ENCODE measurements at places on chromosomes 13 and 19.

DNA sequence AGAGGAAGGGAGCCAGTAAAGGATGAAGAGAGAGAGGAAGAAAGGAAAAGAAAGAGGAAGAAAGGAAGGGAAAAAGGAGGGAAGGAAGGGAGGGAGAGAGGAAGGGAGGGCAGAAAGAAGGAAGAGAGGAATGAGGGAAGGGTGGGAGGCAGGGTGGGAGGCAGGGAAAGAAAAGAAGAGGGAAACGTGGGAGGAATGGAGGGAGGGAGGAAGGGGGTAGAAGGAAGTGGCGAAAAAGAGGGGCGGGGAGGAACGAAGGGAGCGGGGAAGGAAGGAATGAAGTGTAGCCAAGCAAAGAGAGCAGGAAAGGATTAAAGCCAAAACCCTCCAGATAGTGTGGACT lies 53.1 kb downstream of the SOX1 start:
- DNase-seq = peak; percentile 10

- no peak for DNase-seq
Observed at GRCh38 chr13:33446821-33447725, 161.5 kb upstream of the STARD13 start.

DNA sequence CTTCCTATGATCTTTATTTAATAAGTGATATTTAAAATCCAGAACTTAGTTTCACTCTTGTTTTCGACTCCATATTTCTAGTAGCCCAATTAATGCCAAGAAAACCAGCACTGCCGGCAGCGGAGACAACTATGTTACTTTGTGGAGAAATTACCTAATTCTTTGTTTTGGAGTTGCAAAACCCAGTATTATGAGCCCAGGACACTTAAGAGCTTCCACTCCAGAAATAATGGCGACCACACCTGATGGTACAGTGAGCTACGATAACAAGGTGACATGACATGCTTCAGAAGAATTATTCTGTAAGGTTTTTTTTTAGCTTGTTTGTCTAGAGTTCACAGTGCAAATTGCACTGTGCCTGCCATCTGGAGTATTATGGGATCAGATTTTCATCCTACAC lies 136.4 kb downstream of the ZAR1L start:
- no peak for DNase-seq

DNA sequence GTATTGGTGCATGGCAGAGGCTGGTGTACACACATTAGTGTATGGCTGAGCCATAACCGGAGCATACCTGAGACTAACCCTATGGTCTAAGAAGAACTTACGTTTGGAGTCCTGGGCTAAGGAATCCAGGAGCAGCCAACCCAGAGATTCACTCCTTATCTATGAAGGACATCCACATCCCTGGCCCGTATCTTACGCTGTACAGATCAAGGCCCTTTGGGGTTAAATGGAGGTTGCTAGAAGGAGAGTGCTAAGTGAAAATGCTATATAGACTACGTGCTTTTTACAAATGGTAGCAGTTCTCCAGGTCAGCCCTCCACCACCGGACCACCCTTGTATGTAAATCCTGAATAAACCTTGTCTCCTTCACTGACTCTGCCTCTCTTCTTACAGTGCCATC lies 1.9 kb upstream of the SUGT1 start:
- DNase-seq = no peak

GRCh38 chr13:99311137-99311536 lies 3.9 kb upstream of the GPR183 start:
- no peak for DNase-seq

DNA sequence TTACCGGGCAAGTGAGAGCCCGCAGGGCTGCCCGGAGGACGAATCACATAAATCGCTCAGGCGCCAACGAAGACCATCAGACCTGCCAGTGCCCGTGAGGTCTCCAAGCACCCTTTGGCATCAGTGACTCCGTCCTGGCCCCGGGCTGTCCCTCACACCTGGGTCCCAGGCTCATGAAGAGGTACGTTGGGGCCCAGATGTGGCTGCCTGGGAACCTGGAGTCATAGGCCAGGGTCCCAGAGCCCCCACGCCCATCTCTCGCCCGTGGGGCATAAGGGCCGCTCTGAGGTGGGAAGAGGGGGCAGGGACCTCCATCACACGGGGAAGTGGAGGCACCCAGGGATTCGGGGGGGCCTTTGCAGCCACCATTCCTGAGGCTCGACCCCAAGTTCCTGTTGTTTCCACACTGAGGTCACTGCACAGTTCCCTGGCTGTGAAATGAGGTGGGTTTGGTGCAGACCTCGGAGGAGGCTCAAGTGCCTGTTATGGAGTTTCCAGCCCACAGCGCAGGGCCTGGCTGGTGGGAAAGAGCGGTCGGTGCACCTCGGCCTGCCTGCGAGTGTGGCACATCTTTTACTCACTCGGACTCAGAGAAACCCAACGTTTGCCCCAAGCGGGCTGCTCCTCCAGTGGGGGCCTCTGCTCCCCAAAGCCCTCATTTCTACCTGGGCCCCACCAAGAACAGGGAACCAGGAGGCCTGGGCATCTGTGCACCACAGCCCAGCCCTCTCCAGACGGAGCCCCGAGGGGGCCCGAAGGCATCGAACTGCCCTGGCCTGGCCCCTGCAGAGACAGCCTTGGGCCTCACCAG lies 35.9 kb upstream of the C13orf46 start:
- DNase-seq = no peak

GRCh38 chr13:33076001-33076992 lies 60.1 kb downstream of the KL start:
- no peak for DNase-seq

DNA sequence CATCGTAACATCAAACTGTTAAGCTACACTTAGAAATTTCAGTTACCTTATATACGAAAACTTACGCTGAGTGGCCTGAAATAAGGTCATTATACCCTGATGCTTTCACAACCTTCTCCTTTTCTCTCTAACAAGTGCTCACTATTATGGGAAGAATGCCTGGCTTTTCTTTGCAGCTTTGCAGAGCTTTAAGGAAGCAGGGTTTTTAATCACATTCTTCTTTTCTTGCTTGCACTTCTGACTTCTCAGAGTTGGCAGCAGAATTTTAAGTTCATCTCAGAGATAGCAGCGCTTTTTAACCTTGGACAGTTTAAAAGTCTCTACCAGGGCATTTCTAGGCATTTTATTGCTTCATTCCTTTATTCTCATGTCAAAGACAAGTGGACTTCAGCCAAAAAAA lies 285.1 kb downstream of the SPRY2 start:
- no peak for DNase-seq

GRCh38 chr13:43935878-43936277 lies 56.2 kb downstream of the LACC1 start:
- DNase-seq = no peak

GRCh38 chr13:72462166-72462565 lies 265.3 kb downstream of the MZT1 start:
- no peak for DNase-seq

DNA sequence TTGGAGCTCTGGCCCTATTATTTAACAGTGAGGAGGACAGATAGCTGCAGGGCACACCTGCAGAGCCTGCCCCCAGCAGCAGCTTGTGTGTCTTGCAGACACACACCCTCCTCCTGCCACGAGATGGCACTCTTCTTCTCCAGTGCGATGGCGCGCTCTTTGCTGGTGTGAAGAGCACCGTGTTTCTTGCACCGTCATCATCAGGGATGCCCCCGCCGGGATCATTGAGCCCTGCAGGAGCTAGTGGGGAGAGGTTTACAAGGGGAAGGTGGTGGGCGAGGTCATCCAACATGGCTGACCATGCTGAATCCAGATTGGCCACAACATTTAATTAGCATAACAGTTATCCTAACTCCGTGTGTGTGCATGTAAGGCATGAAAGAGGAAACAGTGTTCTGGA lies 105.6 kb downstream of the RAB20 start:
- peak; percentile 96 for DNase-seq

DNA sequence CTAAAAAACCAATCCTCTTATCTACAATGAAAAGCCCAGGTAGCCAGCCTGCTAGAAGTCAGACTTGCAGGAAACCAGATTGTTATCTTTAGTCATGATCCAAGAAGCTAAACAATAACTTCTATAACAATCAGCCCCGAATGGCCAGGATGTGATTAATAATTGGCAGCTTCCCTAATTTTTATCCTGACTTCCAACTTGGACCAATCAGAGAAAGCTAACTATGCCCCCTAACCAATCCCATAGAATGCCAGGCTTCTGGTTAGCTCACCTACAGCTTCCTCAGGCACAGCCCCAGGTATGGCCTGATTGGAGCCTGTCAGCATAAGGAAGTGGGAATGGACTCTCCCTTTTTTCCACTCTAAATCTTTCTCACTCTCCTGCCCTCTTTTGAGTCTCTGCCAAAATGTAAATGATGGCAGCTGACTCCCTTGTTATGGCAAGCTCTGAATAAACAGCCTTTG lies 394.9 kb downstream of the DLEU7 start:
- no peak for DNase-seq

GRCh38 chr13:102879793-102880499 lies 34.1 kb downstream of the ERCC5 start:
- no peak for DNase-seq

- no peak for DNase-seq
Observed at GRCh38 chr13:99280166-99280565, 22.0 kb upstream of the GPR18 start.

DNA sequence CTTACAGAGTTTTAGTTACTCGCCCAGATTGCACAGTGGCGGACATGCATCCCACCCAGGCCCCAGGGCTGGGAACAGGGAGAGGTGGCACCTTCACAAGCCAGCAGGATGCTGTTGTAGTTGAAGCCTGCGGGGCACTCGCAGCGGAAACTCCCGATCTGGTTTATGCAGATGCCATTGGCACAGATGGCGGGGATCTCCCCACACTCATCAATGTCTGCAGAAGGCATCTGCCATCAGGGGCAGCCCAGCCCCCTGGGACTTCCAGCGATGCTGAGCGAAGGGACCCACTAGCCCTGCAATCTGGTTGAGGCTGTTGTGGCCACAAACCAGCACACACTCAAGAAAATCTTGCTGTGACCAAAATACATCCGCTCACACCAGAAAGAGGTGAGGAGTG lies 44.6 kb downstream of the CCL25 start:
- DNase-seq = no peak

DNA sequence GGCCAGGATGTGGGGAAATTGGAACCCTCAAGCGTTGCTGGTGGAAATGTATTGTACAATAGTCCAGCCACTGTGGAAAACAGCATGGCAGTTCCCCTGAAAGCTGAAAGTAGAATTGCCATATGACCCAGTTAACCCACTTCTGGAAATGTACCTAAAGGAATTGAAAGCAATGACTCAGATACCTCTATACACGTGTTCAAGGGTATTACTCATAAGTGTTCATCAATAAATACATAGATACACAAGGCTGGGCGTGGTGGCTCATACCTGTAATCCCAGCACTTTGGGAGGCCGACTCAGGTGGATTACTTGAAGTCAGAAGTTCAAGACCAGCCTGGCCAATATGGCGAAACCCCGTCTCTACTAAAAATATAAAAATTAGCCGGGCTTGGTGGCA lies 71.9 kb upstream of the IRS2 start:
- DNase-seq = peak; percentile 26

DNA sequence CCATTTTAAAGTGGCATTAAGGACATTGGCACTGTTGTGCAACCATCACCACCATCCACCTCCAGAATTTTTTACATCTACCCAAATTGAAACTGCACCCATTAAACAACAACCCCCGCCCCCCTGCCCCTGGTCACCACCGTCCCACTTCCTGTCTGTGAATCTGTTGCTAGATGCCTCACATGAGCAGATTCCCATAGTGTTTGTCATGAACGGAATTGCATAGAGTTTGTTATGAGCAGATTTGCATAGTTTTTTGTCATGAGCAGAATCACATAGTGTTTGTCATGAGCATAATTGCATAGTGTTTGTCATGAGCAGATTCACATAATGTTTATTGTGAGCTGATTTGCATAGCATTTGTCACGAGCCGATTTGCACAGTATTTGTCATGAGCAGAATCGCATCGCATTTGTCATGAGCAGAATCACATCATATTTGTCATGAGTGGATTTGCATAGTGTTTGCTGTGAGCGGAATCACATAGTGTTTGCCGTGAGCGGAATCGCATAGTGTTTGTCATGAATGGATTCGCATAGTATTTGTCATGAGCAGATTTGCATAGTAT lies 54.0 kb upstream of the GTF3A start:
- no peak for DNase-seq

DNA sequence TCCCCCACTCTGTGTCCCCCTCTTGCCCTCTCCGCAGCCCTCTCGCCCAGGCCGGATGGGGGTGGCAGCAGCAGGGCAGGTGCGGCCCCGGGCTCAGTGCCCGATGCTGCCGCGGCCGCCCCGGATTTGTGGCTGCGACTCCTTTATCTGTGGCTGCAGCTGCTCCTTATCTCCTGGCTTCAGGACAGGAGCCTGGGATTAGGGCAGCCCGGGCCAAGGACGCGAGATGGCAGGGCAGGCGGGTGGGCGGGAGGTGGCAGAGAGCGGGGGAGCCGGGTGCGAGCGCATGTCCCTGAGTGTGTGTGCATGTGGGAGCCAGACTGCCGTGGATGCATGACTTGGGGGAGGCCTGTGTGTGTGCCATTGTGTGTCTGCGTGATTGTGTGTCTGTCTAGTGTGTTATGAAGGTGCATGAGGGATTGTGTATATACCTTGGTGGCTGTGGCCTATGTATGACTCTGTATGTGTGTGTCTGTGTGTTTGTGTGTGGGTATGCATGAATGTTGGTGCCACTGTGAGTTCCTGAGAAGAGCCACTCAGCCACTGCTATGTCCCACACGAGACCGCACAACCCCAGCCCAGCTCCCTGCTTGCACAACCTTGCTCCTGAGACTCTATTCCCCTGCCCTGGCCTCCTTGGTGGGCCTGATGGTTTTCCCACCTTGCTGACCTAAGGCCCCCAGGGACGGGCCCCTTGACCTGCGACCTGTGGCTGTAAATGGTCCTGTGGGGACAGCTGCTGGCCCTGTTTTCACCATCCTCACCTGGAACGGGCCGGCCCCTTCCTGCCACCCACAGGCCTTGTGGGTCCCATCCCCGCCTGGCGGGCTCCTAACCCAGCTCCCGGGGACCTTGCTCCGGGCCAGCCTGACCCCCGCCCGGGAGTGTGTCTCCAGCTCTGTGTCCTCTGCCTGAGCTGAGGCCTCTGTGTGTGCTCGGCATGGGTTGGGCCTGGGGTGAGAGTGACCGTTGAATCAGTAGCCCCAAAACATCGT lies 5.3 kb upstream of the NRTN start:
- DNase-seq = no peak

DNA sequence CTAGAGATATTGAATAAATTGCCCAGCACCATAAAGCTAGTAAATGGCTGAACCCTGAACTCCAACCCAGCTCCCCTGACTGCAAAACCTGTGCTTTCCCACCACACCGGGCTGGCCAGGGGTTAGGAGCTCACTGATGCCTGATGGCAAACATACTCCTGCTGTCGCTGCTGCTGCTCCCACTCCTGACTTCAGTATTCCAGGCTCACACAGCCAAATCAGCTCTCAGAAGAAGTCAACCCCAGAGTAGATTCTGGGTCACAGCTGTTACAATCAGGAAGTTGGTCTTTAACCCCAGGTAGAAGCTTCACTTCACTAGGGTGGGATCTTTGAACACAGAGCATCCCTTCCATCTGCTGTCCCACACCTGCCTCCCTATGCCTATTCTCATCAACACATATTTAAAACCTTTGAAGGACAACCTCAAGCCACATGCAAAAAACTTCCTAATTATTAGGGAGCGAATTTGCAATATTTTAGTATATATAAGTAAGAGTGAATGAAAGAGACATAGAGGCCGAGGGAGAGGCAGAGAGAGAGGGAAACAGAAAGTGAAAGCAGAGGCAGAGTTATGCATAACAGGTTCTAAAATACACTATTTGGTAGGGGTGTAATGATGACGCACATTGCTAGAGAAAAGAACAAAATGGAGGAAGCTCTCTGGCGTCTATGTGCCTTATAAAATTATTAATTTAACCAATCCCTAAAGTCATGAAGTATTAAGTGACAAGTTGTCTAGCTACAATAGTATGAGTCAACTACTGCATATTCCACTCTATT lies 99.4 kb upstream of the SERP2 start:
- DNase-seq = no peak

All from endodermal cell (in vitro differentiated cells).